ENCODE measurements at places on chromosomes 6 and 20.

DNA sequence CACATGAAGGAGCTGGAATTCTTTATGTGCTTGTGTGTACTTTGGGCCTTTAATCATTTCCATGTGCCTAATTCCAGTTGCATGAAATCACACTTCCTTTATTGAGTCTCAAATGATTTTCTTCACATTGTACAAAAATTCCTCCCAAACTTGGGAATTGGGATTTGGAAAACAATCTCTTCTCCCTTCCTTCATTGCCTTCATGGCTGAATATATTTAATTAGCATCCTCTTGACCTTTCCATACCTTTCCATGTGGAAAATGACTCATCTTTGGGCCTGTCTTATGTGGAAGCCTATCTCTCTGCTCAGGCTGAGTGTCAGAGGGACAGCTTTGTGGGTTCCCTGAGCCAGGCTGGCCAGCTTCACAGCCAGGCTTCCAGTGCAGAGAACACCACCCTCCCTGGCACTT is 33.0 kb upstream of the CDH4 start:
- no peak for DNase-seq

GRCh38 chr20:13331536-13331935 is 110.5 kb downstream of the ISM1 start:
- DNase-seq = no peak

DNA sequence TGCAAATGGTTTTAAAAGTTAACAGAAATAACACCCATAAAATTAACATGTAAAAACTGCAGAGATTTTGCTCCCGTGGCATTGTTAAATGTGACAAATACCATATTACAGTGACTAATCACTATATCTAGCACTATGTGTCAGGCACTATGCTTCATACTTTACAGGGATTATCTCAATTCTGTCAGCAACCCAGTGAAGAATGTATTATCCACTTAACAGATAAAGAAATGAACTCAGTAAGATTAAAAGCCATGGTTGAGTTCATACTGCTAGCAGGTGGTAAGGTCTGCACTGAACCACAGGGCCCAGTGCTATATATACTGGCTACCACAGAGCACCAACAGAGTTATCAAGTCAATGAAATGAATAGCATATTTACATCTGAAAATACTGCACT is 65.4 kb downstream of the RWDD2A start:
- DNase-seq = no peak

DNA sequence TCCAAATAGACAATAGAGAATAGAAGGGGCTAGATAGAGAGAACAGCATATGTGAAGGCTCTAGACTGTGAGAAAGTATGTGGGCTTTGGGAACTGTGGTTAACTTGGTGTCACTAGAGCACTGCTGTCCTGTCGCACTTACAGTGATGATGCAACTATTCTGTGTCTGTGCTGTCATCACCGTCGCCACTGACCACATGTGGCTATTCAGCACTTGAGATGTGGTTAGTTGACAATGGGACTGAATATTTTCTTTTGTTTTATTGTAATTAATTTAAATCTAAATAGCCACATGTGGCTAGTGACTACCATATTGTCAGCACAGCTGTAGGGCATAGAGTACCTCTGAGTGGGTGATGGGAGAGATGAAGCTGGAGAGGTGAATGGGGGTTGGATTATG is 39.0 kb upstream of the IFNGR1 start:
- no peak for DNase-seq

- no peak for DNase-seq
These were observed 38.9 kb upstream of the PMEPA1 start for GRCh38 chr20:57748601-57749130.

DNA sequence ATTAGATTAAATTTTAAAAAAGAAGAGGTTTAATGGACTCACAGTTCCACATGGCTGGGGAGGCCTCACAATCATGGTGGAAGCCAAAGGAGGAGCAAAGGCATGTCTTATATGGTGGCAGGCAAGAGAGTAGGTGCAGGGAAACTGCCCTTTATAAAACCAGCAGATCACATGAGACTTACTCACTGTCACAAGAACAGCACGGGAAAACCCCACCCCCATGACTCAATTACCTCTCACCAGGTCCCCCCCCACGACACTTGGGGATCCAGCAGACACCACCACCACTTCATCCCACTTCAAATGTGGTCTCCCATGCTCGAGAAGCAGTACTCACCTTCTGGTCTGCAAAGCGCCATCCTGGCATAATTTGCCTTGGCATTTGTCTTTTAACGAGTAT is 24.6 kb downstream of the MTFR2 start:
- no peak for DNase-seq

GRCh38 chr6:131281471-131282270 is 146.4 kb downstream of the AKAP7 start:
- no peak for DNase-seq

DNA sequence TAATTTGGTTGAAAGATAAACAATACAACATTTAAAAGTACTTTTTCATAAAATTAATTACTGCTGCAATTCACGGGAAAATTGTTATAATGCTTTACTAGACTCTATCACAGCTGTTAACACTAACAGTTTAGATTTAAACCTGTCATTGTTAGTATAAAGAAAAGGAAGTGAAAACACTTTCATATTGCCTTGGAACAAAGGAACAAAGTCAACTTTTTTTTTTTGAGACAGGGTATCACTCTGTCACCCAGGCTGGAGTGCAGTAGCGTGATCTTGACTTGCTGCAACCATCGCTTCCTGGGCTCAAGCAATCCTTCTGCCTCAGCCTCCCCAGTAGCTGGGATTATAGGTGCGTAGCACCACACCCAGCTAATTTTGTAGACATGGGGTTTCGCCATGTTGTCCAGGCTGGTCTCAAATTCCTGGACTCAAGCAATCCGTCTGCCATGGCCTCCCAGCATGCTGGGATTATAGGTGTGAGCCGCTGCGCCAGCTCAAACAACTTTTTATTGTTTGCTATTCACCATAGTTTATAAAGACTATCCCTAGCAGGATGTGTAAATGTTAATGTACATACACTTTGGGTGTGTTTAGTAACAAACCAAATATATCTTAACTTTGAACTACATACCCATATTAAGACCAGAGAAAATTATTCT is 22.1 kb downstream of the SLC35A1 start:
- no peak for DNase-seq

DNA sequence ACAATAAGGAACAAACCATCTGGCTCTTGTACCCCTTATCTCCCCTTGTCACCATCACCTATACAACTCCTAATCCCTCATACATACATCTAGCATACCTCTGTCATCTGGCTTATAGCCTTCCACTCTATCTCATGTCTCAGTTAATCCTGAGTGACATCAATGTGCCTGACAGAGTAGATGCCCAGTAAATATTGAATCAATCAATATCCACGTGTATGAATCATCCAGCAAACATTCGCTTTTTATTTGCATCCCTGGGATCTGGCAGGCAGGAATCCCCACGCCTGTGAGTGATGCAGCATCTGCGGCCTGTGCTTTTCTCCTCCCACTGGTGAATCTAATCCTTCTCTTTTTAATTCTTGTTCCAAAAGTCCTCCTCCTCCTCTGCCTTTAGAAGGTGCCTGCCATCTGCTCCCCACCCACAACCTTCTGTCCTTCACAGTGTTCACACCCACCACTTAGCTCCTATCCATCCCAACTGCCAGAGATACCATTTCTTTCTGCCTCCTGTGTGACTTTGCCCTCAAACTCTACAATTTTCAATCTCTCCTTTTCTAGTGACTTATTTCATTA is 37.6 kb downstream of the ZNF391 start:
- DNase-seq = no peak

DNA sequence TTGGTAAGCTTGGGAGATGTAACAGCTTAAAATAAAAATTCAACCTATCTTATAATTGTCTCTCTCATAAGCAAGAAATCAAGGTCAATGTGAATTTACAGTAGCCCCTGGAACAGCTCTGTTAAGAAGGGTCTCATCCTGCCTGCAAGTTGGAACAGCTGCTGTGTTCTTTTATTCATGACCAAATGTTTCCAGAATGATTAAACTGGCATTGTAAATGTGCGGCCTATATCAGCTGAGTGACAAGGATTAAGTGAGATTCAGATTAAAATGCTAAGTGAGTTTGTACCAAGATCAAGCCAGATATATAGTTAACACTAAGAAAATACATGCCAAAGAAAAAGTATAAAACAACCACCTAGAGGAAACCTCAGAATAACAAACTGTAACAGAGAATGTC is 45.3 kb upstream of the NRSN1 start:
- DNase-seq = no peak

GRCh38 chr6:165218829-165219228 is 90.6 kb downstream of the C6orf118 start:
- DNase-seq = no peak

DNA sequence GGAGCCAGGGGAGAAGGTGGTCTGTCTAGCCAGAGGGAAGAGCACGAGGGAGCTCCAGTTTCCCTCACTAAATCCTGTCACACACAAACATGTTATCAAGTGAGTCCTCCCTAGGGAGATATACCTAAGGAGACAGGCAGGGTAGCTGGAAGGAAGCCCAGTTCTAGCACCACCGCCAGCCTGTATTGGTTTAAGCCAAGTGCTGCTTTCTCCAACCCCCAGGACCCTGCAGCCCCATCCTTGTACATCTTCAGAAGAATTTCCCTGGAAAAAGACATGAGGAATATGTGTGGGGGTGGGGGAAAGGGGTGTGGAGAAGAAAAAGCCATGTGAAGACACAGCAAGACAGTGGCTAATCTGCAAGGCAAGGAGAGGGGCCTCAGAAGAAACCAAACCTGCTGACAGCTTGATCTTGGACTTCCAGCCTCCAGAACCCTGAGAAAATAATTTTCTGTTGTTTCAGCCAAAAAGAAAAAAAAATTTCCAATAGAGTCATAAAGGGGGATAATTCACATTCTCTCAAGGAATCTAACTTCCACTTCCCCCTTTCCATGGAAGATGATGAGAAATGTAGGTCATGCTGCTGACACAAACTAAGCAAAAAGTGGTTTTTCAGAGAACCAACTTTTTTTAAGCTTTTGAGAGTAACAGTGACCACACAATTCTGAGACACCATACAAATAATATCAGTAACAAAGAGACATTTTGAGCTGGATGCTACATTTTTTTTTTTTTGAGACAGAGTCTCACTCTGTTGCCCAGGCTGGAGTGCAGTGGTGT is 103.2 kb upstream of the PRDM1 start:
- no peak for DNase-seq

GRCh38 chr6:168015009-168015408 is 17.5 kb downstream of the KIF25 start:
- DNase-seq = no peak

DNA sequence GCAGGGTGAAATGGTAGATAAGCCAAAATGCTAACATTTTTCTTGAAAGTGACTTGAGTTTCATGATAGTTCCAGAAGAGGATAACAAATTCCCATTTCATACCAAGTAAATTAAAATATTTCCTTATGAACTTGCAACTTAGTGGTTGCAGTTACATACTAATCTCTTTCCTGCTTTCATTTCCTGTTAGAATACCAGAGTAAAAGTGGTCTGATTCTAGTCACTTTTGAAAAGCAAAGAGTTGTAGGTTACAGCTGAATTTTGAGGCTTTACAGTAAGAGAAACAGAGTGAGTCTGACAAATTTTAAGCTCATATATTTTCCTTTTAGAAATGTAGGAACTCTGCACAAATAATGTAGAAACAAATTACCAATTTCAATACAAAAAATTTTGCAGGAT is 117.4 kb downstream of the ZFAND3 start:
- DNase-seq = no peak

DNA sequence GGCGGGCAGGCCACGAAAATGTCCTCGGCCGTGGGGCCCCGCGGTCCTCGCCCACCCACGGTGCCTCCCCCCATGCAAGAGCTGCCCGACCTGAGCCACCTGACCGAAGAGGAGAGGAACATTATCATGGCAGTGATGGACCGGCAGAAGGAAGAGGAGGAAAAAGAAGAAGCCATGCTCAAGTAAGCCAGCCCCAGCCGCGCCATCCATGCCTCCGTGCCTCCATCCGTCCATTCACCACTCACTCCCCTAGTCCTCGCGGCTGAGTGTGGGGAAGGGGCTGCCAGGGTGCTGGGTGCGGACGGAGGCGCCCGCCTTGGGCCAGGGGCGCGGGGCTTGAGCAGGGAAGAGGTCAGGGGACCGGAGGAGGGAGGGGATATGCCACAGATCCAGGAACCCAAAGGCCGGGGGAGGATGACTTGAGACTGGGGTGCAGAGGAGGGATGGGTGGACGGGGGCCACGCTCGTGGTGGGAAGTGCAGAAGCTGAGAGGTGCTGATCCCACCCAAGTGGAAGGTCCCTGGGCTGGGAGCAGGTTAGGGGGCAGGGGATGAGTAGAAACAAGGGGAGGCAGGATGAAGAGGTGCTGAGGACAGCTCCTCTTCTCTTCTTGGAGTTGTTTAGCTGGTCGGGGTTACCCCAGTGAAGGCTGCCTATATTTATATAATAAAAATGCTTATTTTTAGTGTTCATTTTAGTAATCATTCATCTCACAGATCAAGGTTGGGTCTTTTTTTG is 825 bp downstream of the RIMS1 start:
- no peak for DNase-seq

DNA sequence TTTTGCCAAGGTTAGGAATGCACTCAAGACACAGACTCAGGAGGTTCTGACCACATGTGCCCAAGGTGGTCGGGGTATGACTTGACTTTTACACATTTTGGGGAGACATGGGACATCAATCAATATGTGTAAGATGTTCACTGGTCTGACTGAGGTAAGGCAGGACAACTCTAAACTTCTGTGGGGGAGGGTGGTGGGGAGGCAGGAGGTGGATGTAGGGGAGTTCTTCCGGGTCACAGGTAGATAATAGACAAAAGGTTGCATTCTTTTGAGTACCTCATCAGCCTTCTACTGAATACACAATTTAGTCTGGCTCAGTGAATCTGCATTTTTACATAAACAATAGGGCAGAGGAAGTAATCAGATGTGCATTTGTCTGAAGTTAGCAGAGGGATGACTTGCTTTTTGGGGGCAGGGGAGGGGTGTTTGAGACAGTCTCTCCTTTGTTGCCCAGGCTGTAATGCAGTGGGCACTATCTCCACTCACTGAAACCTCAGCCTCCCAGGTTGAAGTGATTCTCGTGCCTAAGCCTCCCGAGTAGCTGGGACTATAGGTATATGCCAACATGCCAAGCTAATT is 10.9 kb downstream of the ECHDC1 start:
- no peak for DNase-seq

DNA sequence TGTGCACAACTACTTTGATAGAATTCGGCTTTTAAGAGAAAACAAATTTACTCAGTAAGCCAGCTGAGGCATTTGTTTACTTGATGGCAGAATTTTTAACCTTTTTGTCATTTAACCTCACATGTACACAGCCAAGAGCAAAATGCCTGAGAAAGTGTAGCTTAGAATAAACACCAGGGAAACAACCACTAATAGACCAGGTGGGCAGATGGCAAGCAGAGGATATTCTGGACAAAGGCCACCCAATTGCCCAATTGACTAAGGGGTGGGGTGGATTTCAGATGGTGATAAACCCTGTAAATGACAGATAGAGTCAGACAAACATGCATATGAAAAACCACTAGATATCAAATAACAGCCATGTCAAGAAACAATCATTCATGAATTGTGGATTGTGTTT is 190.7 kb upstream of the FBXL4 start:
- DNase-seq = no peak

All from Panc1 (cell line).